ENCODE measurements at places on chromosomes 2 and 18. TPM values are rescaled to one million over a fixed set of nuclear protein-coding genes. Genes with fewer than 3 reads are reported as not detected.

- no peak for DNase-seq
- no peak overlapping the region for H3K4me3 ChIP-seq
- H3K36me3 ChIP-seq, result peaks cover 96% of the 10 kb centered on the region
- no peak overlapping the region for H3K27ac ChIP-seq
- H3K27me3 ChIP-seq, result no peaks in the 10 kb centered on the region
Observed at GRCh38 chr2:233288663-233289062, 19.0 kb upstream of the SAG start.

DNA sequence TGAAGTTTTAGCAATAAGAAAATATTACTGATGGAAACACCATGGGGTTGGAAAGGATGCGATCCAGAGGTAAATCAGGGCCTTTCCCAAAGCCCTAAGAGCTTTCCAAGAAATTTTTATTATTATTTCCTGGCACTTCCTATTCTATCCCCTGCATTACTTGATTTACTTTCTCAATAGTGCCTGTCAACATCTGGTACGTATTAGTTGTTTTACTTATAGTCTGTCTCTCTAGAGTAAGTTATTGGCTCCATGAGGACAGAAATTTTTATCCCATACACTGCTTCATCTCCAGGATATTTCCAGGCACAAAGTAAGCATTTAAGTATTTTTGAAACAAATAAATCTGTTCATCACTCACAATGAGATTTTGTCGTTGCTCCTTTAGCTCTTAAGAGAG, 18.1 kb downstream of the PPP4R1 start:
- no peak for DNase-seq
- peaks cover 17% of the 10 kb centered on the region for H3K4me1 ChIP-seq
- H3K27me3 ChIP-seq, result no peaks in the 10 kb centered on the region
- H3K4me3 ChIP-seq, result no peak overlapping the region

DNA sequence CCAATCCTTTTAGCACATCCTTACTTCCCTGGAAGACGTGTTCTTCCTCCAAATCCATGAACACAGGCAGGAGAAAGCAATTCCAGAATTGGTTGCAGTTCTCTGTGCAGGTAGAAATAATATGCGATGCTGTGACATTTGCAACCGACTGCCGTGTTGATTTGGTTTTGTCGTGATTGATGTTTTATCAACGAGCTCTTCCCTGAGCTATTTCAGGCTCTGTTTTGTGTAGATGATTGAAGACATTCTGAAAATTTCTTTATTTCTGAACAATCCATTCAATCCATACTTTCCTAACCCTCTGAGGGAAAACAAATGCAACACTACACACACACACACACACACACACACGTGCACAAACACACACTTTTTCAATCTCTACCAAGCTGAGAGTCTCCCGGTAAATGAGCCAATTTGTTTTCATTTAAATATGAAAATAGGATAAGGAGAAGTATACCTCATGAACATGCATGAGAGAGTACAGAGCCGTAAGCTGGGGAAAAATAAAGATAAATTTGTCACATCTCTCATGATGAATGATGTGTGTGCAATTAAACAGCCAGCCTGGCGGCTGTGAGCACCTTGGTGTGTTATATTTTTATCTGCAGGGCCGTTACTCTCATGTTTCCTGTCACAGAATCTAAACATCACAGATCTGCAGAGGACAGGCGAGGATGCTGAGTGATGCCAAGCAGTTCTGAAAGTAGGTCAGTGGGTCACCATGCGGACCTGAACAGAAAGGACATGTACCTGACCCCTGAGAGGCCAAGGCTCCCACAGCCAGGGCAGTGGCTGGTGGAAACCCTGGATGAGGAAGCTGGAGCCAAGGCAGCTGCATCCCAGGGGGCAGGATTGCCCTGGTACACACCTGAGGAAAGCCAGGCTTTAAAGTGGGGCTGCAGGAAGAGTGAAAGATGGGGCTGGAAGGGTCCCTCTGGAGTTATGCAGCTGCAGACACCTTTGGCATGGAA, 64.8 kb downstream of the PDCL3 start:
- H3K27ac ChIP-seq, result no peak overlapping the region
- no peaks in the 10 kb centered on the region for H3K27me3 ChIP-seq
- no peak for DNase-seq
- H3K4me3 ChIP-seq, result no peak overlapping the region
- H3K36me3 ChIP-seq, result no peaks in the 10 kb centered on the region

The CCDC74B gene
- 1.4 TPM for total RNA-seq

DNA sequence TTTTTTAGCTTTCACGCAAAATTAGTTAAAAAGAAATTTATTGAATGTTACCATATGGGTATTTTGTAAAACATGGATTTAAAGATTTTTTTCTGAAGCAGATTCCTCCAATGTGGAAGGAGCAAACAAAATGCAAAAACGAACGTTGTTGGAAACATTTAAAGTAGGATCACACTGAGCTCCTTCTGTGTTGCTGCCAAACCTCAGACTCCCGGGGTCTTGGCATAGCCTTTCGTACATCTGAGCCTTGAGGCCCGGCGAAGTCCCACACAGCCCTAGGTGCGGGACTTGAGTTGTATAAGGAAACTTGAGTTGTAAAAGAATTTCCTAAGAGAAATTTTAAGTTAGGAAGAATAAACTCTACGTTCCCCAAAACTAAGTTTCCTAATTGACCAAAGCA, 52.0 kb upstream of the CD226 start:
- H3K27me3 ChIP-seq, result no peaks in the 10 kb centered on the region
- H3K27ac ChIP-seq, result peak overlapping the region; percentile 70

DNA sequence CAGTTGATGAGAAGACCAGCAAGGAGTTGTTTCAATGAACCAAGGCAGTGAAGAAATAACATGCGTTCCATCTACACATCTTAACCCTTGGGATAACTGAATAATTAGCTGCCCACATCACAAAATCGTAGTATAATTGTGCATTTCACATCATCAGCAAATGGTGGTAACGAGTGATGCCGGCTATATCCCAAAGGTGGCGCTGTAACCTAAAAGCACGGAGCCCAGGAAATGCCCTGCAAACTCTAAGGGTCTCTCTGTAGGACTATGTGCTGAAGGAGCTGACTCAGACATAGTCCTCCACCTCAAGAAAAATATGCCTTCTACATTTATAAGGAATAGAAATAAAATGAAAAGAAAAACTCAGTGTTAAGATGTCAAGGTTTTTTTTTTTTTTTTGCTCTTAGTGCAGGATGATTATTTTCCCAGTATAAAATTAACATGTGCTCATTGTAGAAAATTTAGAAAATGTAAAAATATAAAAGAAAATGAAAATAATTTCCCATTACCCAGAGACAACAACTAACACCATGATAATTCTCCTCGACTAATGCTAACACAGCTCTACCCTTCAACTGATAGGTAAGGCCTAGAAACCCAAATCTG, 23.1 kb upstream of the DSG3 start:
- no peaks in the 10 kb centered on the region for H3K36me3 ChIP-seq
- H3K27me3 ChIP-seq, result no peaks in the 10 kb centered on the region
- H3K4me1 ChIP-seq, result no peaks in the 10 kb centered on the region
- no peak overlapping the region for H3K27ac ChIP-seq
- DNase-seq, result no peak
- no peak overlapping the region for H3K4me3 ChIP-seq

- H3K27me3 ChIP-seq, result peaks cover 4% of the 10 kb centered on the region
- H3K4me3 ChIP-seq, result no peak overlapping the region
- no peaks in the 10 kb centered on the region for H3K36me3 ChIP-seq
- no peak overlapping the region for H3K27ac ChIP-seq
- no peaks in the 10 kb centered on the region for H3K4me1 ChIP-seq
- peak; percentile 35 for DNase-seq
Observed at GRCh38 chr2:45128580-45128997, 119.3 kb upstream of the SIX2 start.

The PLEK gene
- 1.9 TPM for total RNA-seq

The RNU2-63P gene
- total RNA-seq, result not detected

DNA sequence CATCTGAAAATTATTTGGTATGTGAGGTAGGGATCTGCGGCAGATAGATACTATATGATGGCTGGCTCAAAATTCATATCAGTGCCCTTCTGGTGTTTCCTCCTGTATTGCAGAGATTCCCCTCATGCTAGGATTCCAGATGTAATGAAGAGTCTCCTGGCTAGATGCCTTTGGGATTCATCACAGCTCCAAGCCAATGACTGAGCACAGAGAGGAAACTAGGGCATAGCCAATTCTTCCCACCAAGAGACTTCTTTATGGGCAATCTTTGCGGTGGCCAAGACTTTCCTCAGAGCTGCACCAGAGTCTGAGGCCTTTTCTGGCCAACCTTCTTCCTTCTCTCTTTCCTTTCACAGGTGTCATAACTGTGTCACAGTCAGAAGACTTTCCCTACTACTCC, 25.5 kb upstream of the CIB4 start:
- peaks cover 26% of the 10 kb centered on the region for H3K27me3 ChIP-seq
- H3K27ac ChIP-seq, result no peak overlapping the region
- H3K4me3 ChIP-seq, result no peak overlapping the region
- no peaks in the 10 kb centered on the region for H3K4me1 ChIP-seq
- DNase-seq, result no peak

DNA sequence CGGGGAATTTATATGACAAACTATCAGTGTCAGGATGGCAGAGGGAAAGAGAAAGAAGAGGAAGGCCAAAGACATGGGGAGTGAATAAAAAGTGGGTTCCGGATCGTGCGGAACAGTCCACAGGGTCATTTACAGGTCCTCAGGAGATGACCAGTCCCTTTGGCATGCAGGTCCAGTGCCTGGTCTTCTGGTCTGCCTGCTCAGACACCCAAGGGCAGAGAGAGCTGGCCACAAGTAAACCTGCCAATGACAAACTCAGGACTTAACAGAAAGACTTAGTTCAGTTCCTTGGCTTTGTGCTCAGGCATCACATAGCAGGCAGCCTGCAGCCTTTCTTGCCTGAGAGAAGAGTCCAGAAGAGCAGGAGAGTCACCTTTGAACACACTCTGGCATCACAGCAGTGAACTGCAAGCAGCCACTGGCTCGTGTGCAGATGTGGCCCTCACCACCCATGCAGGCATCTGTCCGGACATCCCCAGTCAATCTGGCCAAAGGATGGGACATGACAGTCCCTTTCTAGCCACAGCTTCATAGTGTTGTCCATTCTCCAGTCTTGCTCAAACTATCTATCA, 14.0 kb downstream of the TMEM127 start:
- no peaks in the 10 kb centered on the region for H3K27me3 ChIP-seq
- DNase-seq, result peak; percentile 71
- H3K27ac ChIP-seq, result peak overlapping the region; percentile 94
- peaks cover 74% of the 10 kb centered on the region for H3K4me1 ChIP-seq

GRCh38 chr2:217741381-217741955, 261.3 kb downstream of the TNS1 start:
- H3K4me3 ChIP-seq, result no peak overlapping the region
- H3K4me1 ChIP-seq, result peaks cover 41% of the 10 kb centered on the region
- DNase-seq, result no peak
- H3K27ac ChIP-seq, result no peak overlapping the region

All from heart right ventricle (tissue), 16 donors.